Immature natural killer cell (primary cell): ENCODE measurements at places on chromosomes 5 and 9.

- no peaks in the 10 kb centered on the region for H3K36me3 ChIP-seq
- no peak overlapping the region for H3K27ac ChIP-seq
- no peaks in the 10 kb centered on the region for H3K27me3 ChIP-seq
- DNase-seq = no peak
- no peak overlapping the region for H3K4me3 ChIP-seq
- peaks cover 3% of the 10 kb centered on the region for H3K4me1 ChIP-seq
Measured at GRCh38 chr5:16539169-16539666, 73.6 kb upstream of the ZNF622 start.

GRCh38 chr5:102753889-102754766, 977 bp upstream of the PAM start:
- no peak for DNase-seq
- H3K36me3 ChIP-seq = no peaks in the 10 kb centered on the region
- peak overlapping the region; percentile 97 for H3K4me3 ChIP-seq
- peaks cover 5% of the 10 kb centered on the region for H3K27me3 ChIP-seq

DNA sequence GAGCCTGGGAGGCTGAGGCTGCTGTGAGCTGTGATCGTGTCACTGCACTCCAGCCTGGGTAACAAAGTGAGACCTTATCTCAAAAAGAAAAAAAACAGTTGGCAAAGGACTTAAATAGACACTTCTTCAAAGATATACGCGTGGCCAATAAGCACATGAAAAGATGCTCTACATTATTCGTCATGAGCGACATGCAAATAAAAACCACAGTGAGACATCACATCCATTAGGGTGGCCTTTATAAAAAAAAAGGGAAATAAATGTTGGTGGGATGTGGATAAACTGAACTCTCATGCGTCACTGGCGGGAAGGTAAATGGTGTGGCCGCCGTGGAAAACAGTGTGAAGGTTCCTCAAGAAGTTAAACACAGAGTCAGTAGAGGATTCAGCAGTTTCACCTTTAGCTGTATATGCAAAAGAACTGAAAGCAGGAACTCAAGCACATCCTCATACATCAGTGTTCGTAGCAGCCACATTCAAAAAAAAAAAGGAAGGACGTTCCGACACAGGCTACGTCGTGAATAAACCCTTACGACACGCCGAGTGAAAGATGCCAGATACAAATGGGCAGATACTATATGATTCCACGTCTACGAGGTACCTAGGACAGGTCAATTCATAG, 24.5 kb upstream of the NRARP start:
- peaks cover 9% of the 10 kb centered on the region for H3K27me3 ChIP-seq
- peak overlapping the region; percentile 31 for H3K27ac ChIP-seq
- peak overlapping the region; percentile 7 for H3K4me3 ChIP-seq

- no peaks in the 10 kb centered on the region for H3K36me3 ChIP-seq
- H3K27me3 ChIP-seq = no peaks in the 10 kb centered on the region
- DNase-seq = no peak
- no peaks in the 10 kb centered on the region for H3K4me1 ChIP-seq
- no peak overlapping the region for H3K27ac ChIP-seq
Measured at GRCh38 chr5:158715592-158715991, 384.1 kb downstream of the EBF1 start.
